ENCODE measurements at places on chromosomes 4 and X.

- no peak for DNase-seq
Observed at GRCh38 chrX:139902559-139902958, 30.3 kb downstream of the ATP11C start.

GRCh38 chrX:24229976-24230375 lies 80.4 kb downstream of the ZFX start:
- DNase-seq: no peak

DNA sequence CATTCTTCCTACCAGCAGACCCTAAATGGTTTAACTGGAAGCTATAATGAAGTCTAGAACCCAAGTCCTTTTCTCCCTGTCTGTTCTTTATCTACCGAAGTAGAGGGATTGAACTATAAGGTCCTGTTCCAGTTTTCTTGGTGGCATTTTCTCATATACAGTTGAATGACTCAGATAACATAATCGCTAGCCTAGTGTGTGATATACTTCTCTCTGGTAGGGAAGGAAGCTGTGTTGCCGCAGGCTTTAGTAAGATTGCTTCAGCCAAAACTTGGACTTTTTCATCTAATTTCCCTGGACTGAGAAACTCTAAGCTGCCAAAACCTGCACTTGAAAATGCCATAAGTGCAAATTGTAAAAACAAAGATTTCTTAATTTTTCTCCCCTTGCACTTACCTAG lies 123.4 kb downstream of the NWD2 start:
- no peak for DNase-seq

- no peak for DNase-seq
Observed at GRCh38 chr4:141350122-141350905, 129.6 kb downstream of the ZNF330 start.

DNA sequence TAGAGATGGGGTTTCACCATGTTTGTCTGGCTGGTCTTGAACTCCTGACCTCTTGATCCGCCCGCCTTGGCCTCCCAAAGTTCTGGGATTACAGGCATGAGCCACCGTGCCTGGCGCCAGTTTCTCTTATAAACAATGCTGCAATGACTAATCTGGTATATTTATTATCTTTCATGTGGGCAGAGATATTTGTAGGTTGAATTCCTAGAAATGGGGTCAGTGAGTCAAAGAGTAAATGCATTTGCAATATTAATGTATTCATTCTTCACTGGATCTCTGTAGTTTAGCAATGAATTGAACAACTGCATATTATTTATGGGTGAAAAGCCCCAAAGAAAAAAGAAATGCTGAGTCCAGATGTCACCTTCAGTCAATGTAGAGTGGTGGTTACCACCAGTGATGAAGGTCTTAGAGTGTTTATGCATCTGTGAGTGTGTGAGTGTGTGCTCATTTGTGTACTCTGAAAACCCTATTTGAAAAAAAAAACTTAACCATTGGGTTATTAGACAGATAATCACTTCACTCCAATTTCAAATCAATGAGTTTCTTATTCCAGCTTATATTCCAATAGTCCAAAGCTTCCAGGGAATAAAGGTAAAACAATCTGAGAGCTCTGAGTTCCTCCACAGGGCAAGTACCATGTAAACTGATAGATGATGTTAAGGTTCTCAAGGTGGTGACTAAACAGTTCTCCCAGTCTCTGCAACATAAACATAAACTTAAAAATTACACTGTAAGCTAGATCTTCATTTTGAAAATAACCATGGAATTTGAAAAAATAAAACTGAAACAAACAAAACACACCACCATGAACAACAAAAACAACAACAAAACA lies 22.6 kb upstream of the CD38 start:
- no peak for DNase-seq

DNA sequence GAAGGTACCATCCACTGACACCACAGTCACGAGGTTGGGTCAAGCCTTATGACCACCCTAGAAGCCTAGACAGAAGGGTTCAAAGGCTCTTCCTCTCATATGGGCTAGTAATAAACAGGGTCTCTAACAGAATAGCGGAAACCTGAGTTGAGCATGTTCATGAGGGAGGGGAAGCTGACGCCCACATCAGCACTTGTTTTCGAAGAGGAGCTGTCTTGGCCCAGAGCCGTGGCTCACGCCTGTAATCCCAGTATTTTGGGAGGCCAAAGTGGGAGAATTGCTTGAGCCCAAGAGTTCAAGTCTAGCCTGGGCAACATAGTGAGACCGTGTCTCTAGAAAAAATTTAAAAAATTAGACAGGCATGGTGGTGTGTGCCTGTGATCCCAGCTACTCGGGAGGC lies 21.5 kb upstream of the TMSB4X start:
- DNase-seq: no peak

DNA sequence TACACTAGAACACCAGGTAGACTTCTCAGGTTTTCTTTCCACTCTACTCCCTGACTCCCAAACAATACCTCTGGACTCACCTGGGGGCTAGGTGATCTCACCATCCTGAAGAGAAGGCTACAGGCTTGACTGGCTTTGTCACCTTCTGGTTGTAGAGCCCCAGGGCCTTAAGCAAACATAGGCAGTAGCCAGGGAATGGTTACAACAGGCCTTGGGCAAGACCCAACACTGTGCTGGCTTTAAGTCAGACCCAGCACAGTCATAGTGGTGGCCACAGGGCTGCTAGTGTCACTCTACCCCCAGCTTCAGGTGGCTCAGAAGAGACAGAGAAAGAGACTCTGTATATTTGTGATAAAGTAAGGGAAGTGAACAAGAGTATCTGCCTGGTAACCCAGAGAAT lies 118.1 kb upstream of the EMCN start:
- no peak for DNase-seq

GRCh38 chr4:16914208-16914607 lies 15.8 kb upstream of the LDB2 start:
- no peak for DNase-seq

DNA sequence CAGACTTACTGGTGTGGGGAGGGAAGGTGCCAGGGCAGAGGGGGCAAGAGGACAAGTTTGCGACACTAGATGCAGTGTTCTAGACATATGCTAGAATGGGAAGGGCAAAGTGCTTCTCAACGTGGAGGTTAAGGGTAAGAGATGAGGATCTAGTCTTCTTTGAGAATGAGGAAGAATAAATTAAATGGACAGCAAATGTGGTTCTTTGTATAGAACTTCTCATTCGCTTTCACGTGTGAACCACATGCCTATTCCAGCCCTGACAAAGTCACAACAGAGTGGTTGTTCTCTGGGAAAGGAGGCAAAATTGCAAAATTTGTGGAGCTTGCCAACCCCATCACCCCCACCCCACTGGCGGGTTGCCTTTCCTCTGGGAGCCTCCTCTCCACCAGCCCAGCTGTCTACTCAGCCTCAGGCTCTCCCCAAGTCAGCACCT lies 1.5 kb upstream of the ANXA5 start:
- DNase-seq: no peak

DNA sequence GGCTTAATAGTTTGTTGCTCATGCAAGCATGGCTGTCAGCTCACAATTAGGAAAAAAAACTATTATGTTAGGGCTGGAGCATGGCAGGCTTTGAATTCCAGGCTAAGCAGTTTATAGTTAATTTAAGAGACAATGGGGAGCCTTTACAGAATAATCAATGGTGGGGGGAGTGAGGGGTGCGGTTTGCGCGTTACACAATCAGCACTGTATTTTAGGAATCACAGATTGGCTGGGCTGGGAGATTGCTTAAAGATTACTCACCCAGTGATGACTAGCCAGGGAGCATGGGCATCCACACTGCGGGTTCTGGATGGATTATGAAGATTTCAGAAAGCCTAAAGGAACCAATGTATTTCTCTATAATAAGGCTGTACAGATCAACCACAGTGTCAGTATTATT lies 186.6 kb downstream of the SOX3 start:
- no peak for DNase-seq

DNA sequence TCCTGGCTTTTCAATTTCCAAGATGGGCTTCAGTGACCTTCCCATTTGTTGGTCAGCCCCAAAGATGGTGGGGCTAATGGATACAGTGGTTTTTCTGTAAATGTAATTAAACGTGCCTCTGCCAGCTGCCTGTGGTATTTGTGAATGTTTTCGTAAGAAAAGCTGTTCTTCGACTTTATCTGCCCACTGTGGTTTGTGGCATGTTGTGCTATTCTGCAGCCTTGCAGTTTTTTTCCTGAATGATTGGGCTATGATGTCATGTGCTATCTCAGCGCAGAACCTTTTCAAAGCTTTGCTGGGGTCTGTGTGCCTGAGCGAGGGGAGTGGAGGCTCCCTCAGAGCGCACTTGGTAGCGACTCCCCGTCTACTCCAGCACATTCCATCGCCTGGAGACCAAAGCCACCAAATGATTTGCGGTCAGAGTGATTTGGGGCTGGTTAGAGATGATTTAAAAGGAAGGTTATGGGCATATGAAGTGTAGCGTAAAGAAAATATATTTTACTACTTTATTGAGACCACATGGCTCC lies 137.5 kb downstream of the PALLD start:
- peak; percentile 88 for DNase-seq

GRCh38 chr4:173524218-173525117 lies 5.6 kb downstream of the HAND2 start:
- no peak for DNase-seq

GRCh38 chr4:18318682-18319388 lies 297.3 kb upstream of the LCORL start:
- DNase-seq: no peak

- no peak for DNase-seq
Observed at GRCh38 chr4:79842162-79842561, 230.9 kb downstream of the ANTXR2 start.

- DNase-seq: no peak
Observed at GRCh38 chr4:87805971-87806370, 6.6 kb downstream of the IBSP start.

DNA sequence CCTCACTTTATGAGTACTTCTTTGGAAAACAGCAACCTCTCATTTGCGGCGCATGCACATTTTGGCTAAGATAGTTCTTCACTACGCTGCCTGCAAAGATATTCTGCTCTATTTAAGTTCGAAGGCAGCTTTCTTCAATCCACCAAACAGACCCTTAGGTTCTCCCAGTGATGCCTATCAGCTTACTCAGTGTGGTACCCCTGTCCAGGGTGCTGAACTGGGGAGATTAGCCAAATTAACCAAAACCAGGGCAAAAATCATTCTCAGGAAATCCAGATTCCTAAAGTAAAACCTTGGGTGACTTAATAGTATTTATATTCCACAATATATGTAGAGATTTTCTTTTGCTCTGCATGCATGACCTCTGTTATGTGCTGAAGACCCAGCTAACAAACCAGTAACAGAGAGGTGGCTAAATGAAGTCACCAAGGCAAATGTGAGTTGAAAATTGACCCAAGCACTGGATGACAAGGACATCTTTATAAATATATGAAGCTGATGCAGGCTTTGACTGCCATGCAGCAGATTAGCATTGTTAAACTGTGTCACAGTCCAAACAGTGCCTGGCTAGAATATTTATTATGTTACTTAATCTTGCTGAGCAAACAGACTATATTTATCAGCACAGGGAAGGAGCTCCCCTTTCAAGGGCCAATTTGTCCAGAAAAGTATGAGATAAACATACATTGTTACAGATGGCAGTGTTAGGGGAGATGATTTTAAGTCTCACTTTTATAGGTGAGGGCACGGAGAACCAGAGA lies 418.2 kb downstream of the STIM2 start:
- DNase-seq: no peak

- no peak for DNase-seq
Observed at GRCh38 chr4:169361756-169362155, 91.0 kb upstream of the SH3RF1 start.

DNA sequence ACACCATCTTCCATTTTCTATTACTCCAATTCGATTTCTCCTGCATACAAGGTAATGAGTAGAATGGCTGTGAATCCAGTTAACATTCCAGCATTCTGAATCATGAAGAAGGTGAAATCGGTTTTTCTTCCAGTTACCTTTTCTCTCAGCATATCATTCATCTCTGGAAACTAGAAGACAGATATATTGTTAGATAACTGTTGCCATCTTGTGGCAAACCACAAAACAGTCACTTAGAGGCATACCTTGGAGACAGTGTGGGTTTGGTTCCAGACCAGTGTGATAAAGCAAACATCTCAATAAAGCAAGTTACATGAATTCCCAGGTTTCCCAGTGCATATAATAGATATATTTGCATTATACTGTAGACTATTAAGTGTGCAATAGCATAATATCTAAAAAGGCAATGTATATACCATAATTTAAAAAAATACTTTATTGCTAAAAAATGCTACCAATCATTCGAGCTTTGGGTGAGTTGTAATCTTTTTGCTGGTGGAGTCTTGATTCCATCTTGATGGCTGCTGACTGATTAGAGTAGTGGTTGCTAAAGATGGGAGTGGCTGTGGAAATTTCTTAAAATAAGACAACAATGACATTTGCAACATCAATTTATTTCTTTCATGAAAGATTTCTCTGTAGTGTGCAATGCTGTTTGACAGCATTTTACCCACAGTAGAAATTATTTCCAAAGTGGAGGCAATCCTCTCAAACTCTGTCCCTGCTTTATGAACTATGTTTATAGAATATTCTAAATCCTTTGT lies 82.1 kb downstream of the SLC39A8 start:
- DNase-seq: no peak

GRCh38 chrX:9279234-9279544 lies 185.7 kb upstream of the TBL1X start:
- DNase-seq: no peak

DNA sequence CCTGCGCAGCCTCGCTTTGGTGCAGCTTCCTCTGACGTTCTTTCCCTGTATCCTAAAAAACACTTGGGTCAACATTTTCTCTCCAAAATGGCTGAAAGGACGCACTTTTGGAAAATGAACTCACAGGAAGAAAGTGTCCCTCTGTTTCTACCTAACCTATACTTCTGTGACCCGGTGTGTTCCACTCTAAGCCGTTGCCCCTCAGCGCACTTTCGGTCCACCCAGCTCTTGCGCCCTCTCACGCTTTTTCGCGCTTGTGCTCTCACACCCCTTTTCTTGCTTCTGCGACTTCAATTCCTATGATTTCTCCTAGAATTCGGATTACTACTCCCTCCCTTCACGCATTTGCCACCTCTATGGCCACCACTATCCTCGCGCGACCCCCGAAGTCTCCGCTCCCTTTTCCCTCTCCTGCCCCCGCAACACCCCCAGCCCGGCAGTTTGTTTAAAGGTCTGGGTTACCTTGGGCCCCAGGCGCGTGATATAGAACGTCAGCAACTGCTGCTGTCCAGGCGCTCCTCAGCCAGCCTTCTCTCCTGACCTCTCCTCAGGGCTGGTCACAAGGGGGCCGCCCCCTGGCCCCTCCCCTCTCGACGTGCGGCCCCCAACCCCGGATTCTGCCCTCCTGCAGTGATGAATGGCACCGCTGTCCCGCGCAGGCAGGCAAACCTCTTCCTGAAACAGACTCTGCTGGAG lies at the start of gene USP51:
Gene USP51, minus strand, starts transcription at position 535 of the 696 bp plus-strand sequence. CDS start 909 bp downstream, outside the sequence.
- peak; percentile 23 for DNase-seq

- no peak for DNase-seq
Observed at GRCh38 chr4:83906561-83906960, 370.7 kb downstream of the GPAT3 start.

Data from smooth muscle cell of the brain vasculature (primary cell).